Vagina (tissue), 2 donors: ENCODE measurements at places on chromosomes 16 and 17.

DNA sequence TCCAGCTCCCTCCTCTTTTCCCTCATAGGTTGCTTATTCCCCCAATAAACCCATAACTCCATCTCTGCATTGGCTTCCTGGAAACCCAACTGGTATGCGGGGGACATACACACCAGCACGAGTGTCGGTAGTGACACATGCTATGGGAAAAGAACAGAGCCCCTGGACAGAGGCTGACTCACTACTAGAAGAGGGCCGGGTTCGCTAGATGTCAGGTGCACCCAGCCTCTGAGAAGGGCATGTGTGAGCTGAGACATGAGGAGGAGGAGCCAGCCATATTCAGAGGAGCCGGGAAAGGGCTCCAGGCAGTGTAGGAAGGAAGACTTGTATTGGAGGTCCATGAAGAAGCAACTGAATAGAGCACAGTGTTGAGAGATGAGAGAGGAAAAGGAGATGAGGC lies 241.1 kb downstream of the SOX9 start:
- no peaks in the 10 kb centered on the region for H3K27me3 ChIP-seq
- no peak overlapping the region for H3K27ac ChIP-seq
- H3K4me1 ChIP-seq, result no peaks in the 10 kb centered on the region
- H3K36me3 ChIP-seq, result no peaks in the 10 kb centered on the region

GRCh38 chr17:80265205-80266068 lies 4.8 kb downstream of the RNF213 start:
- H3K4me1 ChIP-seq, result peaks cover 40% of the 10 kb centered on the region
- H3K36me3 ChIP-seq, result no peaks in the 10 kb centered on the region
- no peak overlapping the region for H3K27ac ChIP-seq
- no peaks in the 10 kb centered on the region for H3K27me3 ChIP-seq

DNA sequence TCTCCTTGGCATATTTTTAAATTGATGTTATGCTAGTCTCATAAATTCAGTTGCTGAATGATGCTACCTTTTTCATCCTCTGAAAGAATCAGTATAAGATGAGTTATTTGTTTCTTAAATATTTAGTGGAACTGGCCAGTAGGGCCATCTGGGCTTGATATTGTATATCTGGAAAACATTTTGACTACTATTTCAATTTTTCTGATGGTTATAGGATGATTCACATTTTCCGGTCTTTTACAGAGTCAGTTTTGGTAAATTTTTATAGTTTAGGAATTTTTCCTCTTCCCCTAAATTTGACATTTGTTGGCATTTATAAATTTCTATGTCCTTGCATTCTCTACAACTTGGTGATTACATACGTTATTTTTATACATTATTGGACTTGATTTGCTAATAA lies 296.3 kb upstream of the AXIN2 start:
- no peaks in the 10 kb centered on the region for H3K27me3 ChIP-seq
- H3K27ac ChIP-seq, result no peak overlapping the region
- no peak overlapping the region for H3K4me3 ChIP-seq
- no peak for DNase-seq

GRCh38 chr16:82643136-82643535 lies 16.4 kb downstream of the CDH13 start:
- no peaks in the 10 kb centered on the region for H3K27me3 ChIP-seq
- no peak overlapping the region for H3K27ac ChIP-seq
- no peak for DNase-seq
- peaks cover 4% of the 10 kb centered on the region for H3K4me1 ChIP-seq

GRCh38 chr17:56593646-56594319 lies at the start of gene NOG:
NOG (plus strand) TSS chr17:56593699; CDS start chr17:56594224, 525 bp downstream.
- DNase-seq, result no peak
- H3K27ac ChIP-seq, result peak within 1 kb of the TSS; percentile 83
- no peaks in the 10 kb centered on the region for H3K36me3 ChIP-seq
- H3K27me3 ChIP-seq, result no peaks in the 10 kb centered on the region

DNA sequence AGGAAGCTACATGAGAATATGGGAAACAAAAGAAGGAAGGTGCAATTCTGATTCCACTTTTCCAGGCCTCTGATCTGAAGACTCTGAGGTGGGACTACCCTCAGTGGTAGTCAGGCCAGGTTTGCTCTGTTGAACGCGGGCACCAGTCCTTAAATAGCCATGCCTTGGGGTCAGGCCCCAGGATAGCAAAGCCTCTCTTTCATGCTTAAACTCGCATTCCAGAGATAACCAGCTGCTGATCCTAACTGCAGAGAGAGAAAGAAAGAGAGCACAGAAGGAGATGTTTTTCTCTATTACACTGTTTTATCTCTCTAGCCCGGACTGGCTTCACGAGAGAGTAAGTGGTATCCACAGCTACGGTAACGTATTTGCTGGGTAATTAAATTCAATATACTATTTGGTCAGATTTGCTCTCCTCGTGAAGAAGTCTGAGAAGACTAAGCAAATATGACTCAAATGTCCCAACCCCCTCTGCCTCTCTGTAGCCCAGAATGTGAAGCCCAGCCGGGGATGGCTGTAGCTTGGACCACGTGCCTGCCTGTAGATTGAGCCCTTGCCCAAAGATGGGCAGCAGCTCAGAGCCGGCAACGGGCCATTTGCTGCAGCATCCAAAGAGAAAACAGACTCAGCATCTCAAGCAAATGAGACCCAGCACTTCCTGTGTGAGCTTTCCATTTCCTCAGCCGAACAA lies 122.2 kb downstream of the SMG6 start:
- no peak for DNase-seq
- H3K4me3 ChIP-seq, result no peak overlapping the region
- peaks cover 70% of the 10 kb centered on the region for H3K4me1 ChIP-seq
- no peaks in the 10 kb centered on the region for H3K27me3 ChIP-seq

DNA sequence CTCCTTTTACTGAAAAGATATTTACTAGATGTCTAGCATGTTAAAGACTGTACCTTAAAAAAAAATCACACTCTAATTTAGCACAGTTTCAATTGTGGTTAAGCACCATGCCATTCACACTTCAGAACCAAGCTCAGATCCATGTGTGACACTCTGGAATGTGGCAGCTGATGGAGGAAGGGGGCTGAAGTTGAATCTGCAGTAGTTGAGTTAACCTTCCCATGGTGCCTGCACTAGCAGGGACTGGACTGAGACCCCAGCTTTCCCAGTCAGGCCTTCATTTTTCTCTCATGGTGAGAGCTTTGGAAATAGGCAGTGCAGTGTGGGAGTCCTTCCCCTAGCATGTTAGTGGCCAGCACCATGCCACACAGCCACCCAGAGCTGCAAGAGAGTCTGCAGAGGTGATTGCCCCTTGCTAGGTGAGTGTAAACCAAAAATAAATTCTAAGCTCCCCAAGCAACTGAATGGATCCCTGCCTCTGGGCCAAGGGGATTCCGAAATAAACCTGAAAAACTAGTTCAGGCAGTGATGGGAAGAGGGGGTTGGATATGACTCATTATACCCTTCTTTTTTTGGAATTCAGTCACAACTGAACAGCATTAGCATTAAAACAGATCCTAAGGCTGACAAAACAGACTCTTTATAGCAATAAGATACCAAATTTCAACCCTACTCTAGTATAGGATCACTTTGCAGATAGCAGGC lies 208.5 kb downstream of the WWOX start:
- no peaks in the 10 kb centered on the region for H3K27me3 ChIP-seq
- no peaks in the 10 kb centered on the region for H3K36me3 ChIP-seq
- H3K4me3 ChIP-seq, result no peak overlapping the region
- no peaks in the 10 kb centered on the region for H3K4me1 ChIP-seq
- no peak overlapping the region for H3K27ac ChIP-seq
- no peak for DNase-seq

DNA sequence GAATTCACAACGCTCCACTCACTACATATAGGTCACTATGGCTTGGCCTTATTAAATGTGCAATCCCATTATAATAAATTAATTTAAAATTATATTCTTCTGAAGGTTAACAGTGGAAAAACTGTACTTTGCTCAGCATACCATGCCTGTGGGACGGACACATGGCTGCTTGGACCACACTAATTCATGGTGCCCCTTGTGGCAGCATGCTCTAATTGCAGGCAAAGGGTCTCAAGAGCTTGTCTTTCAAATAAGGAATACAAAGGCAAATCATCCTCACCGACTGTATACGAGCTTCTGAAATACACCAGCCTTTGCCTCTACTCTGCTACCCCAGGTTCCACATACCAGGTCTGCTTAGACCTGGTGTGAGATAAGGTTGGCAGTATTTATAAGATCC lies 11.7 kb downstream of the SMPD3 start:
- no peaks in the 10 kb centered on the region for H3K36me3 ChIP-seq
- no peaks in the 10 kb centered on the region for H3K4me1 ChIP-seq
- H3K27me3 ChIP-seq, result no peaks in the 10 kb centered on the region
- no peak overlapping the region for H3K4me3 ChIP-seq
- H3K27ac ChIP-seq, result no peak overlapping the region

- no peak overlapping the region for H3K4me3 ChIP-seq
- no peak overlapping the region for H3K27ac ChIP-seq
- H3K27me3 ChIP-seq, result no peaks in the 10 kb centered on the region
- no peak for DNase-seq
Observed at GRCh38 chr17:60745544-60745943, 67.9 kb downstream of the BCAS3 start.
